ENCODE measurements at places on chromosomes 12 and 14.

- DNase-seq: no peak
Measured at GRCh38 chr14:21352587-21352986, 31.2 kb downstream of the SUPT16H start.

DNA sequence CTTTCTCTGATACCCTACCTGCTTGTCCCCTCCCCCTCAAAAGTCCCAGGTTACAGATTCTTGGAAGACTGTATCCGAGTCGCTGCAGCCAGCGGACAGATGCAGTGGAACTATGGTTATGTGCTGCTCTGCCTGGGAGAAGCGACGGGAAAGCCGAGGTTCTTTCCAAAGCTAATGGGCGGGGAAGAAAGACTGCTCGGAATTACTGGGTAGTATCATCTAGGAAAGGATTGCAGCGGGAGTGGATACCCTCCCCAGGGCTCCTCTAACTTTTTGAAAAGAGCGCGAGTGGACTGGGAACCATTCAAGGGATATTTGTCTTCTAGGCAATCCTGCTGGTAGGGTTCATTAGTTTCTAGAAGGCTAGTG is 1.4 kb downstream of the PTHLH start:
- no peak for DNase-seq

- no peak for DNase-seq
Measured at GRCh38 chr12:14716848-14717444, 20.5 kb upstream of the GUCY2C start.

- no peak for DNase-seq
Measured at GRCh38 chr12:116545144-116545543, 14.0 kb upstream of the MAP1LC3B2 start.

GRCh38 chr14:63375769-63376168 is 57.0 kb upstream of the GPHB5 start:
- no peak for DNase-seq

GRCh38 chr14:88983755-88984154 is 159.3 kb downstream of the TTC8 start:
- DNase-seq: no peak

GRCh38 chr14:52299692-52300278 is 14.3 kb upstream of the PTGER2 start:
- no peak for DNase-seq

DNA sequence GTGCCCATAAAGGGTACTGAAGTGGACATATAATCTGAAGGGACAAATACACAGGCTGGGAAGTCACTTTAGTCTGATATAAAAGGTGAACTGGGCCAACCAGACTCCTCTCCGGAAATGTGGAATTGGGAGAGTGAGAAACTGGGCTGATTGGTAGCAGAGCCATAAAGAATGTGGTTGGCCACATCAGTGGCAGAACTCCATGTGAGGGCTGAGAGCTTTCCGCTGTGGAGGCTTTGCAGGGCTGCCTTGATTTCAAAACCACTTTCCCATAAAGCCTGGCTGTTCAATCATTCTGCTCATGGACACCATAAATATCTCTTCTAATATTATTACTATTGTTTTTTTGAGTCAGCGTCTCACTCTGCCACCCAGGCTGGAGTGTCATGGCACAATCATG is 220.3 kb downstream of the MON2 start:
- no peak for DNase-seq
